ENCODE measurements at places on chromosomes 1 and 21.

DNA sequence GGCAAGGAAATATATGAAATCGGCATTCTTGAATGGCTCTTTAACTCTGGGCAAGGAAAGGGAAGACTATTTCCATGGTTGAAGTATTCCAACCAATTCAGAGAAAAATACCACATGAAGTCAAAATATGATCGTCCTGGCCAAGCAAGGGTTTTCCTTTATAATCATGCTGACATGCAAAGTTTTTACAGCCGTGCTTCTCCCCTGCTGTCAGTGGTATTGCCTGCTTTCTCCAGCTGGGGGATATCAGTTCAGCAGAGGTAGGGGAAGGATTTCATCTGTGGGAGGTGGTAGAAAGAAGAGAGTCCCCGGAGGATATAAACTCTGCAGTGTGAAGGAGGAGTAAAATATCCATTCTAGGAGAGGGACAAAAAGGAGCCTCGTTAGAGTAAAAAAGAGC lies 322.8 kb downstream of the PAPPA2 start:
- peak; percentile 50 for DNase-seq

DNA sequence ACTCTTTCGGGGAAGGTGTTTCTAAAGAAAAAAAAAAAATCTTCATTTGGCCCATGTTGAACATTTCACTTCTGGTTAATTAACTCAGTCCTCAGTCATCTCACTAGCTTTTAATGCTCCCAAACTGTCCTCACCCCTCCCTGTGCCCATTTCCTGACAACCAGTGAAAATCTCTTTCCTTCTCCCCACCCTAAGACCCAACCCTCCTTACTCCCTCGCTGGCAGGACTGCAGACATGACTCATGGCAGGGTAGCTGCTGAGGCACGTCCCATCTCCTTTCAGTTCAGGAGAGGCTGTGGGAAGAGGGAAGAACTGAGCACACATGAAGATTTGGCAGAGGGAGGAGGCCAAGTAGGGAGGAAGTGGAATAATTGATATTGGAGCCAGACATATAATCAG lies 12.6 kb downstream of the PKP1 start:
- DNase-seq, result no peak

GRCh38 chr1:41286992-41287391 lies 44.9 kb upstream of the SCMH1 start:
- DNase-seq, result no peak

- DNase-seq, result no peak
Measured at GRCh38 chr1:194309269-194309668, 1122.9 kb upstream of the B3GALT2 start.

DNA sequence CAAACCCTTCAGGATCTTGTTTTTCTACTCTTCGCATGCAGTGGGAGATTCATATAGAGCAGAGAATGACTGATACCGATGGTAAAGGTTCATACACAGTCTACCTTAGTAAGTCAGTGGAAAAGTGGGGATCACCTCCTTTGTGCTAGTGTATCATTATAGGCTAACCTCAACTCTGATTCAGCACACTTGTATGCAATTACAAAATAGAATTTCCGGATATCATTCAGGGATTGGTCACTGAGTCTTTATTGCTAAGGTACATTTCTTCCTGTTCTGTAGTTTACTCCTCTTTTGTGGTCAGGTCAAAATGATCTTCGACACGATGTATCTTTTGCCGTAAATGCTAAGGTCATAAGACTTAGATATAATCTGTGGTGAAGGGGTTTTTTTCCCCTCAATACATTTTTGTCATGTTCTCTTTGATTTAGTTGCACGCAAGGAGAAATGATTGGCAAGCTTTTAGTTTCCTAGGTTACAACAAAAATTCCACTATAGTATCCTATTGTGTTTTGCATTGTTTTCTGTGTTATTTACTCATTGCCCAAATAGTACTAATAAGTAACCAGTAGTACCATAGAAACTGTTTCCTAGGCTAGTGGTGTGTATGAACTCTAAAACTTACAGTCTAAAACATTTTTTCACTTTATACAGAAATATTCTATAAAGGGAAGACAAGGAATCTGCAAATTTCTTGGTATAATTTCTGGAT lies 35.7 kb upstream of the PLA2G4A start:
- no peak for DNase-seq

DNA sequence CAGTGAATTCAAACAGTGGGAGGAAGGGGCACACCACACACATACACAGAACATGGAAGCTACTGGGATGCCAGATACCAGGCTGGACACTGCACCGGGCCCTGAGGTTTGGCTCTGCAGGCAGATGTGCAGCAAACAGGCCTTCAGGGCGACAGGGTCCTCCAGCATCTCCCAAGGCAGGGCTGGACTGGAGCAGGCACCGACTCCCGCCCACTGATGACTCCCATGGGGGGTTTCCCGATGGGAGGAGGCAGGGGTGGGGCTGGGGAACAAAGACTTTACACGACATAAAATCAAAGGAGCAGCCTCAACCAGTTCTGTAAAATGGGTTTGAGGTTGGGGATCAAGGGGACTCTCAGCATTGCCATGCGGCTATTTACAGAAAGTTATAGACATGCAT lies 118.1 kb downstream of the SYT2 start:
- DNase-seq, result no peak

DNA sequence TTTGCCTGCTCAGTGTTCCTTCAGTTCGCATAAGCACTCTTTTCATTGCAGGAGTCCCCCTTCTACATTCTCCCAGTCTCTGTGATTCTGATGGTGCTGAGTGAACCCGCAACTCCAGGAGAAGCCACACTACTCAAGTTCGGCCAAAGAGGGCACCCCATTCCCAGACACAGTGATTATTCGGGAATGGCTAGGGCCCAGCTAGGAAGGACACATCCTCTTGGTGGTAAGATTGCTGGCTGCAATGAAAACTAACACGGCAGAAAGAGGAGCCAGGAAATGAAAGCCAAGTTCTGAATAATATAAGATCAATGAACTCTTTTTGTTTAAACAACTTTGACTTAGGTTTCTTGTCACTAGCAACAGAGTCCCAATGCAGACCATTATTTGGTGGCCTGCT lies 14.9 kb downstream of the CREG1 start:
- peak; percentile 87 for DNase-seq

- DNase-seq, result no peak
Measured at GRCh38 chr1:77831566-77831965, 52.1 kb downstream of the MIGA1 start.

- no peak for DNase-seq
Measured at GRCh38 chr21:38478782-38479181, 19.5 kb downstream of the ERG start.

GRCh38 chr1:67634396-67634935 lies 50.5 kb upstream of the GADD45A start:
- no peak for DNase-seq

DNA sequence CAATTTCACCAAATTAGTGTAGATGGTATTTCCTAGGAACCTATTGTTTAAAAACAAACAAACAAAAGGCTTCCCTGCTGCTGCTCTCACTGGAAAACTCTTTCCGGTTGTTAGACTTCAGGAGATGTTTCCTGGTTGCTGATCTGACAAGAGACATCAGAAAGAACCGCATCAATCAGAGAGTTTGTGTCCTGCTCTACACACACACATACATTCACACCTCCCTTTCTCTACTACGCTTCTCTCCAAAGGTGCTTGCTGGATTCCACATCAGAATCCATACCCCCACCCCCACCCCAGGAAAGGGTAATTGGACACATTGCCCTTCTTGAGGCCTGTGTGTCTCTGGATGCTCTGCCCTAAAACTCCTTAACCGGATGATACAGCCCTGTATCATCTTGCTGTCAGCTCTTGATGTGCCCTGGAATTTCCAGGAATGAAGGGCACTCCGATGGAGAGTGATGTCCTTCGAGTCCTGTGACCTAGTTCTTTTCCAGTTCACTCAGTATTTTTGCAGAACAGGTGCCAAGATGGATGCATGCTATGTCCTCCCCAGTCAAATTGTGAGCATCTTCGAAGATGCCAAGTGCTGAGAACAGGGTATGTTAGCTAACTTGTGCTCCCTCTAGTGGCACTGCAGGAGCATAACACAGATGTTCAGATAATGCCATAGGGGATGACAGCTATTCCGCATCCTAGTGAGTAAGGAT lies 113.7 kb upstream of the SLC35F3 start:
- DNase-seq, result peak; percentile 55

DNA sequence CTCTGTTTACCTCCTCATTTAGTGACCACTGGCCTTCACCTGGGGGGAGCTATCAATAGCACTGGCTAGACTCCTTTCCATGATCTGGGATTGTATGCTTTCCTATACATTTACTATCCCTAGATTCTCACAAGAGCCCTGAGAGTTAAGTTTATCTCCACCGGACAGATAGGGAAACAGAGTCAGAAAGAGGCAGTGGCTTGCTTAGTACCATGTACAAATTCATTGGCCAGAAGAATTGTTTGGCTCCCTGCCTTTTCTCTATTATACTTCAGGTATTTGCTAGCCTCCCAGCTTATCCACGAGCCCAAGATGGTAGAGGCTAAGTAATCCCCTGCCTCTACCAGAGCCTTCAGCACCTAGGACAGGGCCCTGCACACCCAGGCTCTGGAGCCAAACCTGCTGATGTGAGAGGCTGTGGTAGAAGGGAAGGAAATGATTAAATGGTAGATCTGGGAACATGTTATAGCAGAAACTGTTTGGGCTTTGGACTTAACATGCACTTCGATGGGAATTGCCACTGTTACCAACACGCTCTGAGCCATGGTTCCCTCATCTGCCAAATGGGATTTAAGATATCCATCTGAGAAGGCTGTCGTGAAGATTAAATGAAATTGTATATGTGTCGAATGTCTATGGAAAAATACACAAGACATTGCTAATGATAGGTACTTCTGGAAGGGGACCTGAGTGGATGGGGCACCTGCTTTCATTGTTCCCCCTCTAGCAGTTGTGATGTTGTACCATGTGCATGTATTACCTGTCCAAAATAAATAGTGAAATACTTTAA lies 3.1 kb upstream of the BLACAT1 start:
- DNase-seq, result peak; percentile 94

DNA sequence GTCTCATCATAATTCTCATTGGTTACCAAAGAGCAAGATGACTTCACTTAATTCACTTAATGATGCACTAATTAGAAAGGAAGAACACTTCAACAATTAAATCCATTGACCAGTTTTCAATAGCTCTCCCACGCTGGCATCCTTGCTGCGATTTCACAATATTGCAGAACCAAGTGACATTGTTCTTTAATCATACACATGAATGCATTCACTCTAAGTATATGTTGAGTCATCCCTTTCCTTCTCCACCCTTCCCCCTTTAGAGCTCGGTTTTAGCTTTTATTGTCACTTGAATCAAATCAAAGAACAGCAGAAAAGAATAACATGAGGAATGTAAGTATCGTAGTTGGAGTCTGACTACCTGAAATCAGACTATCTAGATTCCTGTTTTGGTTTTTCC lies 233.6 kb upstream of the FMN2 start:
- no peak for DNase-seq

- no peak for DNase-seq
Measured at GRCh38 chr1:232904131-232904530, 46.3 kb upstream of the NTPCR start.

GRCh38 chr1:40316595-40317393 lies at the start of gene COL9A2:
Gene COL9A2, minus strand, starts transcription at chr1:40317286. Its CDS starts 89 bp downstream, at chr1:40317197.
- DNase-seq, result peak; percentile 82

DNA sequence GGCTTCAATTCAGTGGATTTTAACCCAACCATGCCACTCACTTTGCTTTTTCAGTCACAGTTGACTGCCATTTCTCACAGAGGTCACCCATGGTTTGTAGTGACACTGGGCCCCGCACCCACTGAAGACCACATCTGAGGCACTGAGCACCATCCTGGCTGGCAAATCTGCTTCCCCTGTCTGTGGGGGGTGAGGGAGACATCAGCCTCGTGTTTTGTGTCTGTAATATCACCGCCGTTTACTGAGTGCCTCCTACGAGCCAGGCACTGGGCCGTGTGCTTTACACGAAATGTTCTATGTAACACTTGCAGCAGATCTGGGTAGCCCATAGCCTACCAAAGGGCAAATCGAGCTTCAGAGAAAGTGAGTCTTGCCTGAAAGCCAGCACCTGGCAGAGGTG lies 161.8 kb downstream of the PGBD5 start:
- DNase-seq, result no peak

- DNase-seq, result no peak
Measured at GRCh38 chr1:181501612-181502011, 18.3 kb downstream of the CACNA1E start.

DNA sequence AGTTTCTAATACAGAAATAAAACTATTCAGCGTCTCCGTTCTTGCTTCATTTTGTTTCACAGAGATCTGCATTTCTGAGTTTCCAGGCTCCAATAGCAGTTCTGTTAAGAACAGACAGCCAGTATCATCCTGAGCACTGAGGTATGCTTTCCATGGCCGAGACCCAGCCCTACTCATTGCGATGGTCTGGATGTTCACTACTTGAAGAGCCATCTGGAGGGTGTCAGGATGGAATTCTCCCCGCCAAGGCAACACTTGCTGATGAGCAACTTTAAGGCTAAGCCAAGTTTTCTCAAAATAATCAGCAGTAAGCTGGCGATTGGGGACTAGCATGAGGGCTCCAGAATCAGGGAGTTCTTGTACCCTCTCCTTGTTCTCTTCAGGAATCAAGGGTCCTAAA lies 7.7 kb upstream of the BCL2L15 start:
- no peak for DNase-seq

- DNase-seq, result no peak
Measured at GRCh38 chr1:159076438-159077119, at the start of gene AIM2. Gene AIM2, minus strand, starts transcription at chr1:159076766. Its CDS starts 3,267 bp downstream, at chr1:159073499.

- no peak for DNase-seq
Measured at GRCh38 chr1:153940756-153941155, 5.8 kb downstream of the DENND4B start.

GRCh38 chr1:69567652-69568420 lies at the start of gene LRRC7:
Gene LRRC7, plus strand, starts transcription at chr1:69567922. Its CDS starts 718 bp downstream, at chr1:69568640.
- DNase-seq, result peak; percentile 79

DNA sequence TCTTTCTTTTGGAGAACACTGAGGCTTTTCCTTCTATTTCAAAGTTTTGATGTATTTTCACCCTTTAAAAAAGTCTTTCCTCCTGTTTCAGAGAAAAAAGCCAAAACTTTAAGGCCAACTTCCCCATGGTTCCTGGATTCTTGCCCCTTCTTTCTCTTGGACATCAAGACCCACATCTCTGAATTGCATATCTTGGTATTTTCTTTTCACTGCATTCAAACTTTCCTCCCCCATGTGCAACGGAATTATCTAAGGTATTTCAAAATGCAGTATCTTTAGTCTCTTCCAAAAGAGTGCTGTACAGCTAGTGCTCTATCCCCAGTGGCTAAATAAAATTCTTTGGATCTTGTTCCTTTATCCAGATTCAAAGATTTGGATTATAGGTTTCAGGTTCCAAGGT lies 81.1 kb upstream of the TSPAN2 start:
- DNase-seq, result no peak

DNA sequence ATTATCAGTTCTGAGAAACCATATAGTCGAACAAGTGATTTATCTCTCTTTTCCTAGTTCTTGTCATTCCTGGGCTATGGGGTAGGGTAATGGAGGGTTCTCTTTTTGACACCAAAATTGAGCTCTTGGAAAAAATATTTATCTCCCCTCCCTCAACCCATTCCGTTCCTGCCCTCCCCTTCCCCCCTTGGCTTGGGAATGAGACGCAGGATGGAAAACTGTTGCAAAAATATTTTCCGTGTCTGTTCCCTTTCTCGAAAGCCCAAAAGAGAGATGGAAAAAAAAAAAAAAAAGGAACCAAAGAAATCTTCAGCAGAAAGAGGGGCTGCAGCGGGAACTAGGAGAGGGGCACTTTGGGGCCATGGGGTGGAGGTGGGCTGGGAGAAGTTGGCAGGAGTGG lies 766 bp downstream of the ATP2B4 start:
- DNase-seq, result no peak

GRCh38 chr1:1210726-1211540 lies 3.0 kb downstream of the TNFRSF4 start:
- DNase-seq, result no peak

Data from endodermal cell (in vitro differentiated cells).